KBM-7 (cell line): ENCODE measurements at places on chromosomes 5 and 9.

DNA sequence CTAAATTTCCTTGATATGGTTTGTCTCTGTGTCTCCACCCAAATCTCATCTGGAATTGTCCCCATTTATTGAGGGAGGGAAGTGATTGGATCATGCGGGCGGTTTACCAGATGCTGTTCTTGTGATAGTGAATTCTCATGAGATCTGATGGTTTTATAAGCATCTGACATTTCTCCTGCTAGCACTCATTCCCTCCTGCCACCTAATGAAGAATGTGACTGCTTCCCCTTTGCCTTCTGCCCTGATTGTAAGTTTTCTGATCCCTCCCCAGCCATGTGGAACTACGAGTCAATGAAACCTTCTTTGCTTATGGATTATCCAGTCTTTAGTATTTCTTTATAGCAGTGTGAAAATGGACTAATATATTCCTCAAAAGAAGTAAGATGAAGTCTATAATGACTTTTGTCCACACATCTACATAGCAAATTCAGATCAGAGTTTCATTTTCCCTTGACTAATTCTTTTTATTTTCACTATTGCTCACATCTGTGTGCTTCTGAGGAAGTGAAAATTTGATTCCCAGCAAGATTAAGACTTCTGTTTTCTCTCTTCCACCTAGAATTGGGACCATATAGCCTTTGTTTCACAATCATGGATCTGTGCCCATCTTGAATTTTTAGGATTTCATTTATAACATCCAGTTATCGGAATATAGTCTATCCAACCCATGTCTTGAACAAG, 393.5 kb downstream of the DMAC1 start:
- DNase-seq = no peak

DNA sequence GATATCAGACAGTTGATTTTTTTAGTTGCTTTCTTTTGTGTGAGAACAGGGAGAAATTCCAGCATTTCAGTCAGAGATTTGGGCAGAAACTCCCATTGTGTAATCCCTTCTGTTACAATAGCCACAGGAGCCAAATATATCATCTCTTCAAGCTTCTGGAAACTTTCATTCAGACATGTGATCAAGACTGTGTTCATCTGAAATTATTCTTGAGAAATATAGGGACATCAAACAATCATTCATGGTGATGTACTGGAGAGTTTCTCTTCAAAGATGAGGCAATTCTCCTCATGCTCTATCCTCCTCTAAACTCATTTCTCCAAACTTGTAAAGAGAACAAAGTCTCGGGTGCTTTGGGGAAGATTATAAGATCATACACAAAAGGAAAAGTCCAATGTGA, 35.2 kb upstream of the CSNK1G3 start:
- DNase-seq = no peak

DNA sequence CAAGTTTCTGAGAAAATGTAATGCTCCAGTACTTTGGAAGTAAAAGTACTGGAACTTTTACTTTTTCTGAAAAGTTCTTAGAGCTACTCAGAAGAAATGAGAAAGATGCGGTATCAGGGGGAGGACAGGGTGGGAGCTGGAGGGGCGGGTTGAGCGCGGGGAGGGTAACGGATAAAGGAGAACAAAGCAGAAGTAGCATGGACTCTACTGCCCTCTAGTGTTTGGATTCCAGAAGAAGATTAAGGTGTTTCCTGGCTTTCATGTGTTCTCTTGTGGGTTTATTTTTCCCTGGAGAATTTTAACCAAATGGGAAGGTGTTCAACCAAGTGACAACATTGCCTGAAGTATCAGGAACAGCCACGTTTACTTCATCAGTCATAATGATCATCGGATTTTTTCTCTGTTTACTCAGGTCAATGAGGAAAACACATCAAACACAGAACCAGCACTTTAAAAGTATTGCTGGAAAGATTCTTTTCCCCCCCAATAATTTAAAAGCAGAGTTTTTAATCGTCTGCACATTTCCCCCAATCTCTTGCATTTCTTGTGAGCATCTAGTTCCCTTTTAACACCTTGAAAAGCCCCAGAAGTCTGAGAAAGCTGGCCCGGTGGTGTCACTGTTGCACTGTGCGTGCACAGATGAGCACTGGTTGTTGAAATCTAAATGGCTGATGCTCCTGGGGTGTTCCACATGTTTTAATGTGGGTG, 190.6 kb downstream of the MPDZ start:
- DNase-seq = peak; percentile 61

GRCh38 chr5:153551537-153552079, 61.1 kb downstream of the GRIA1 start:
- no peak for DNase-seq

DNA sequence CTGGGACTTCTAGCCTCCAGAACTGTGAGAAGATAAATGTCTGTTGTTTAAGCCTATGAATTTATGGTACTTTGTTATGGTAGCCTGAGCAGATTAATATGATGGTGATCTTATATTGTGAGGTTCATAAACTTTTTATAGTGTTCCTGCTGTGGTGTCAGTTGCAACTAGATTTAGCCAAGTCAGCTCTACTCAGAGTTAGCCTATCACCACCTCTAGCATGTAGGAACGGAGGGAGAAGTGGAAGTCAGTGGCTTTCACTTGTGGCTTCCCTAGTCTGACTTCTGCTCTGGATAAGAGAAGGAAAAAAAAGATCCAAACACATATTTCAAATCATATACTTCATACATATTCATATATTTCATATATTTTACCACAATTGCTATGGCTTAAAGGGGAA, 6.6 kb downstream of the POC5 start:
- DNase-seq = no peak

DNA sequence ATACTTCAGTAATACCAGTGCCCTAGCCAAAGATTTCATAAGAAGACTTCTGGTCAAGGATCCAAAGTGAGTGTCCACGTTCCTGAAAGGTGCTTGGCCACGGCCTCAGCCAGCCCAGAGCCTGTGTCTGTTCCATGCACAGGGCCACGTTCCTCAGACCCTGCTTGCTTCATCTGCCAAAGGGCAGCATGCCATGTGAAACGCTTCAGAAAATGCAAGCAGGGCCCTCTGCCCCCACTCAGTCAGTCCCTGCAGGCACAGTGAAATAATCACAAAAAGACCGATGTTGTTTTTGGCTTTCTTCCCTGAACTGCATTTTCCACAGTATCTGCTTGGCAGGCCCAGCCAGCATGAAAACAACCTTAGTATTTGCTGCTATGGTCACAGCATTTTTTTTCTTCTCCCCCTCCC, 85.5 kb upstream of the CTSL start:
- no peak for DNase-seq

DNA sequence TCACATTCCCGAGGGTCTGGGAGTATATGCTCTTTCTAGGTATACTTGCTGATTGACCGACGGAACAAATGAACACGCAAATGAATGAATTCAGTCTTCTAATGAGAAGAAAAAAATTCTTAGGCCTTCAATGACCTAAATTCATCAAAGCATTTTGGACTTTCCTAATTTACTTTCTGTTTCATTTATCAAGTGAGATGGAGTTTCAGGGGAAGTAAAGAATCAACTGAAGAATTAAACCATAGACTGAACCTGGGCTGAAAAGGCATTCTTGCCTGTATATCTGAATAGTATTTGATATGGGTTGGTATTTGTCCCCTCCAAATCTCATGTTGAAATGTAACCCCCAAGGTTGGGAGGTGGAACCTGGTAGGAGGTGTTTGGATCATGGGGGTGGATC, 64.1 kb downstream of the ZFAND5 start:
- no peak for DNase-seq

- peak; percentile 85 for DNase-seq
Observed at GRCh38 chr9:21443849-21444625, 3.8 kb downstream of the IFNA1 start.

DNA sequence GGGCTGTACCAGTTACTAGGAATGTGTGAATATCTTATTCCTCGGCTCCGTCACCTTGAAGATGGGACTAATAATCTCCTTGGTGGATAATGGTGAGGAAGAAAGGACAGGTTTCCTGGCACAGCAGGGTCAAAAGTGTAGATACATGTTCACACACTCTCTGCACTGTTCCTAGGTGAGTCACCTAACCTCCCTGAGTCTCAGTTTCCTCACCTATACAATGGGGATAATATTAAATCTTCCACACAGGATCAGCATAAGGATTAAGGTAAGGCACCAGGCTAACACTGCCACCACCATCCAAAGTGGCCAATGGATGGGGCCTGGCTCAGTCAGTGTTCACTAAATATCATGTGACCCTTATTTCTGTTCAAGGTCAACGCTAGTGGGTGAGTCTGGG, 66.9 kb downstream of the PSMB7 start:
- no peak for DNase-seq

- no peak for DNase-seq
Observed at GRCh38 chr9:107224252-107224651, 58.8 kb upstream of the RAD23B start.

DNA sequence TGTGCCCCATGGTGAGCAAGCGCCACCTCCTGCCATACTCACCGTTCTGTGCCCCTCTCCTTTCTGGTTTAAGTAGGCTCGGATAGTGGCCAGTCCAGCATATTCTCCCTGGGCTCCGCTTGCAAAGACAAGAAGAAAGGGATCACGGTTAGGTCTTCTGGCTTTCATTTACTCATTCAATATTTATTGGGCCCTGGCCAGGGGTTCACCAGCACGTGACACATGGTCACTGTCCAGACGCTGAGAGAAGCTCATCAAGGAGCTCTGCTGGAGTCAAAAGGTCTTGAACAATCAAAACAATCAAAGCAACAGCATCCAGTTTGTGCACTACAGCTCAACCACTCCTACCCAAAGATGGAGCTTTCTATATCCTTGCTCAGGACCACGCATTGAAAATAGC, 80.2 kb downstream of the GLDC start:
- DNase-seq = no peak

GRCh38 chr9:98360176-98360708, 104.8 kb upstream of the TBC1D2 start:
- no peak for DNase-seq

DNA sequence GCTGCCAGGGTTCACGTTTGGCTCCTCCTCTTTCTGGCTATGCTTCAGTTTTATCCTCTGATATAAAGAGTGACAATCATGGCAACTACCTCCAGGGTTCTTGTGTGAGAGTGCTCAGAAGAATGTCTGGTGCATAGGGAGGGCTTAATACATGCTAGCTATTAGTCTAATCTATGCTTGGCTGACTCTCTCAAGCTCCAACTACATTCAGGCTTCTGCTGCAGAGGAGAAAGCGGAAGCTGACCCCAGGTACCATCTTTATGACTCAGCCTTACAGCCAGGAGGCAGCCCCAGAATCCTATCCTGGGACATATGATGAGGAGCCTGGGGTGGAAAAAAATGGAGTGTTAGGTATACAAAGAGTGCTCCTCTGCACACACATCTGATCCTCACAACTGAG, 32.1 kb upstream of the RASGRF2 start:
- no peak for DNase-seq

DNA sequence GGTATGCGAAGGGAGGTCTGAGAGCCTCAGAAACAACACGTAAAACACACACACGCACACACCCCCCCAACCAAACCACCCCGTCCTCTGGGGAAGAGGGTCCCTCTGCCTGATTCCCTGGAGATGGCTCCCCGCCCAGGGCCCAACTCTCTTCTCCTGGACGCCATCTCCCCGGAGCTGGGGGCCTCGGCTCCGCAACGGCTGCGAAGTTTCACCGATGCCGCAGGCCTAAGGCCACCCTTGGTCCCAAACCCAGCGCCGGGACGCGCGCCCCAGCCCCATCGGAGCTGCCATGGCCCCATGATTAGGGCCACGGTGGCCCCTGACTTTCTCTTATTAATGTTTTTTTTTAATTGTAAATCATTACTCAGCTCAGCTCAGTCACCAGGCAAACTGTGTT, 181.4 kb upstream of the TBCA start:
- no peak for DNase-seq

GRCh38 chr5:124591583-124591982, 154.9 kb downstream of the ZNF608 start:
- no peak for DNase-seq

DNA sequence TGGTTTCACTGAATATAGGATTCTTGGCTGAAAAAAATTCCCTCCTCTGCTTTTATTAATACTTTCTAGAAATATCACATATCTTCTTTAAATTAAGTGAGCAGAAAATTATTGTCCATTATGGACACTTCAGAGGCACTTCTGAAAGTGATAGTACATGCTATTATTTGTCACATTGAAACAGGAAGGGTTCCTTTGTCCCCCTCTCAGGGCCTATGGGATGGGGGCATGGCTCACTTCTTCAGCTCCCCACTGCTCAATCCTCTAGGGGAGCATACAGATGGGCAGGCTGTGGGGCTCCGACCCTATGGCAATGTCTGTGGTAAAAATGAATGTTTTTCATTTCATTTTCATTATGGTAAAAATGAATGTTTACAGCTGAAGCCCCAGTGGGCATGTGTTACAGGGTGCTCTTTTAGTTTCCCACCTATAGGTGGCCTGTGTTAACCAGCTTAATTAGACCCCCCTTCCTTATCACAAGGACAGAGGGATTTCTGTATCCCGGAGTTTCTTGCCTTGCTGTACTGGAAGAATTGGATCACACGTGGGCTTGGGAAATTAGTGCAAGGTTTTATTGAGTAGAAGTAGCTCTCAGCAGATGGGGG, 1225.2 kb downstream of the PTPRD start:
- no peak for DNase-seq

DNA sequence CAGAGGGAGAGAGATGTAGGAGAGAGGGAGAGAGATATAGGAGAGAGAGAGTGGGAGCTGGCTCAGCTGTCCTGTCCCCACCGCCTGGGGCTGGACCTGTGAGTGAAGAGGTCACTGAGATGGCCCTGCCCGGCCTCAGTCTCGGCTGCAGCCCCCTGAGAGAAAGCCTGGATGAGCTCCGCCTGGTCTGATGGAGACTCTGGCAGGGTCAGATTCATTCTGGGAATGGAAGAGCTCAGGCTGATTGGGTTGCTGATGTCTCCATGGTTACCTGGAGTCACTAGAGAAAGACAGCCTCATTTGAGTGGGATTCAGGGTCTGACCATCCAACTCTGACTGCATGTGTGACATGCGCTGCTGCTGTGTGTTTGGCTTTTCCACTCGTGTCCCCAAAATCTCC, 27.1 kb upstream of the SEMA4D start:
- no peak for DNase-seq

DNA sequence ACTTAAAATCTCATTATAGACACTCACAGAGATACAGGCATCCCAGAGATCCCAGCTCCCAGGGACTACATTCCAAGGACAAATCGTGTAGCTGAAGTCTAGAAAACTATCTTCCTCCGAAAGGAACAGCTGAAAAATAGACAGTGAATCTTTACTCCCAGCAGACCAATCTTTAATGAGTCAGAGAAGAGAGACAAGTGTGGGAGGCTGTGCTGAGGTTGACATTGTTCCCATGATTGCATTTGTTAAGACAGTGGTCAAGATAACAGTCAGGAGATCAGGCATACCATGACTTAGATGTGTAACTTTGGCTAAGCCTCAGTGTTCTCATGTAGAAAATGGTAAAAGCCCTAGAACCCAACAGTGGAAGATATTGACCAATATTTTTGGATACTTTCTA, 120.7 kb downstream of the PAPPA start:
- no peak for DNase-seq
